ENCODE measurements at places on chromosomes 1 and 21.

- DNase-seq = no peak
Observed at GRCh38 chr1:203172184-203173010, 3.2 kb downstream of the MYBPH start.

DNA sequence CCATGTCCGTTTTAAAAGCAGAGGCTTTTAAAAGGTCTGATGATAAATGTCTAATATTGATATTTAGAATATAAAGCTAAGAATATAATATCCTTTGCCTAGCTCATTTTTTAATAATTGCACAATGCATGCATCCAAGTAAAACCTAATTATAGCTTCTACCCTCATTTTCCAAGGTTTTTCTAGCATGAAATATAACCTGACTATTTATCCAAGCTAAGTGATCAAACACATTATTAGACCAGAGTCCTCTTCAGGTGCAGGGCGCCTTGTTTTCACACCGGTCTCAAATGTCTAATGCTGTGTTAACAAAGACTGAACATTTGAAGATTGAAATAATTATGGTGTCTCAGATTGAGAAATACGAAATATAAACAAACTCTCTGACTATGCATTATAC is 648.9 kb upstream of the CXADR start:
- no peak for DNase-seq

- DNase-seq = no peak
Observed at GRCh38 chr21:17813353-17813752, 5.8 kb downstream of the C21orf91 start.

DNA sequence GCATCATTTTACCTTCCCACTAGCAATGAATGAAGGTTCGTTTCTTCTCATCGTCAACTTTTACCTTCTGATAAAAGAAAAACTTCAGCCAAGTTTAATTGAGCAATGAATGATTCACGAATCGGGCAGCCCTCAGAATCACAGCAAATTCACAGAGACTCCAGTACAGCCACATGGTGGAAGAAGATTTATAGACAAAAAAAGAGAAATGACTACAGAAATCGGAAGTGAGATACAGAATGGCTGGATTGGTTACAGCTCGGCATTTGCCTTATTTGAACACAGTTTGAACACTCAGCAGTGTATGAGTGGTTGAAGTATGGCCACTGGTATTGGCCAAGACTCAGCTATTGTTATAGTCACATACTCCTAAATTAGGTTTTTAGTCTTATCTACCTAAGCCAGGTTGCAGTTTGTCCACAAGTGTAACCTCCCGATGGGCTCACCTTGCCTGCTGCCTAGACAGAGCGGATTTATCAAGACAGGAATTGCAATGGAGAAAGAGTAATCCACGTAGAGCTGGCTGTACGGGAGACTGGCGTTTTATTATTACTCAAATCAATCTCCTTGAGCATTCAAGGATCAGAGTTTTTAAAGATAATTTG is 15.3 kb downstream of the AK4 start:
- DNase-seq = no peak

DNA sequence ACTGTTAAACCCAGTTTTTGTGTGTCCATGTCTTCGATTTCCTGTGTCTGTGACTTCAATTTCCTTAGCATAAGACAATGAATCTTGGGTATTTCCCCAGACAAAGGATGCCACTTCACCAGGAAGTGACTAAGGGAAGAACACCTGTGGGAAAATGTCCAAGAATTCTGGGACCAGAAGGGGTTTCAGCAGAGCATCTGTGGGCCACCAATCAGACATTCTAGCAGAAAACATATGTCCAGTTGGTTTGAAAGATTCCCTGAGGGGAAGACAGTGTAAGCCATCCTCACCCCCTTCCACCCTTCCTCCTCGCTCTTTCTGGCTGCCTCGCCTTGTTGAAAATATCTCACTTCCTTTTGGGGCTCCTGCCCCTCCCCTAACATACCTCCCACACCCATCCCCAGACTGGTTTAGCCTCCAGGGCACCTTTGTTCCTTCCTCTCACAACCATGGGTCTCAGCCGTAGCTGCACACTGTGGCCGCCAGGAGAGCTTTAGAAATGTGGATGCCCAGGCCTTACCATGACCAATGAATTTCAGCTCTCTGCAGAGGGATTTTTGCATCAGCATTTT is 25.5 kb upstream of the IFNAR1 start:
- no peak for DNase-seq

GRCh38 chr21:46509741-46510502 is 51.2 kb downstream of the DIP2A start:
- DNase-seq = no peak

GRCh38 chr1:14826172-14826636 is 227.7 kb downstream of the KAZN start:
- DNase-seq = no peak

DNA sequence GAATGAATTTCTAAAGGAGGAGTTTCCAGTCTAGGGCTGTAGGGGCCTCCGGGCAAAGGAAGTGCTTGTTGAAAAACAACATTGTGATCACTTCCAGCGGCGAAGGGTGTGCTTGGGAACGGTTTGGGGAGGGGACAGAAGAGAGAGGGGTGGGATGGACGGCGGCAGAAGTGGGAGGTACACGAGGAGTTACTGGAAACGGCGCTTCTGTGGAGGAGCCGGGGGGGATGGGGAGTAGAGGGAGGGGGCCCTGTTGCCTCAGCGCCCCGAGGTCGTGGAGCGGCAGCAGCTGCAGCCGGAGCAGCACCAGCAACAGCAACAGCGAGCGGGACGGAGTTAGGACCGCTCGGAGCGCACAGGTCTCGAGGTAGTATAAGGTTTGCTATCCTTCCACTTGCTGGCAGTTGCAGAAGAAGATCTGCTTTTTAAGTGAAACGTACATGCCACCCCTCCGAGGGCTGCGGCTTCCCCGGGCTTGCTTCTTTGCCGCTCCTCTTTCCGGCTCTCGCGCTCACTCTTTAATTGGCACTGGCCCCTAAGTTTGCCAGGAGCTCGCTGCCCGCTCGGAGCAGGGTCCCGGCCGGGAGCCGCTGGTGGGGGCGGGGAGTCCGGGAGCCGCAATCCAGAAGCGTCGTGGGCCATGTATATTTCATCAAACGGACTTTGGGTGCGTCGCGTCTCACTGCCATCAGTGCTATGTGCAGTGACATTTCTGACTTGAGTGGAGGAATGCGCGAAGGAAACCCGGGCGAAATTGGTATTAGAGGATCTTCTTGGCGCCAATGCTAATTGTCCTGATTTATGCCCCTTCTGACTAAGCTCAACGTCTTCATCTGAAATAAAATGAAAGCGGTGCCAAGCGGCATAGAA is 771 bp upstream of the NTNG1 start:
- DNase-seq = no peak

- no peak for DNase-seq
Observed at GRCh38 chr1:152047413-152047729, 10.6 kb upstream of the S100A11 start.

DNA sequence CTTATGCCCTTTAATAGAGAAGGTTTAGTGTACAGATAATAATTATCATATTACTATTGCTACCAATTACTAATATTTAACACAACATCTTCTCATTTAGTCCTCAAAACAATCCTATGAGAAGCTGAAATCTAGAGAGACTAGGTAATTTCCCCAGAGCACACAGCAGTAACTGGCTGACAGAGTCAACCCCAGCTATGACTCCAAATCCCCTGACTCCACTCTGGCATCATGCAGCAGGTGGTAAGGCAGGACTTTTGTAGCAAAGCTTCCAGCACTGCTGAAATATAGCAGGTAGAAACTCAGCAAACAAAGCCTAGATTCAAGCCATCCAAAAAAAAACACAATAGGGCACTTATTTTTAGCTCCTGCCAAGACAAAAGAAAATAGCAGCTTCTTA is 79.3 kb upstream of the RGS2 start:
- DNase-seq = no peak

DNA sequence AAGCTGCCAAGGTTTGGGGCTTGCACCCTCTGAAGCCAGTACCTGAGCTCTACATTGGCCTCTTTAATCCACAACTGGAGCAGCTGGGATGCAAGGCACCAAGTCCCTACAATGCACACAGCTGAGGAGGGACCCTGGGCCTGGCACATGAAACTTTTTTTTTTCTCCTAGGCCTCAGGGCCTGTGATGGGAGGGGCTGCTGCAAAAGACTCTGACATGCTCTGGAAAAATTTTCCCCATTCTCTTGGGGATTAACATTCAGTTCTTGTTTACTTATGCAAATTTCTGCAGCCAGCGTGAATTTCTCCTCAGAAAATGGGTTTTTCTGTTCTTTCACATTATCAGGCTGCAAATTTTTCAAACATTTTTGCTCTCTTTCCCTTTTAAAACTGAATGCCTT is 1072.2 kb downstream of the BRINP3 start:
- DNase-seq = no peak

DNA sequence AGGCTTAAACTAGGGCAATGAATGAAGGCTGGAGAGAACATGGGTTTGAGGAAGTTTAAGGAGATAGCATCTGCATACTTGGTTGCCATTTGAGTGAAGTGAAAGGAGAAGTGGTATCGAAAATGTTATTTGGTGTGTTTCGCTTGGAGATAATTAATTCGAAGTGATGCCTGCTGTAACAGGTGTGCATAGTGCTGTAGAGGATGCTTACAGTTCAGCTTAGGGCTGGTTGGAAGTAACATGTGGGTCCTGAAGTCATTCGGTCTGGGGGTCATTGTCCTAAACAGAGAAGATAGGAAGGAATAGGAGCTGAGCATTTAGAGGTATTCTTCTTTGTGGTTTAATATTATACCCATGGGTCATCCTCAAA is 301 bp upstream of the NUDT17 start:
- no peak for DNase-seq

DNA sequence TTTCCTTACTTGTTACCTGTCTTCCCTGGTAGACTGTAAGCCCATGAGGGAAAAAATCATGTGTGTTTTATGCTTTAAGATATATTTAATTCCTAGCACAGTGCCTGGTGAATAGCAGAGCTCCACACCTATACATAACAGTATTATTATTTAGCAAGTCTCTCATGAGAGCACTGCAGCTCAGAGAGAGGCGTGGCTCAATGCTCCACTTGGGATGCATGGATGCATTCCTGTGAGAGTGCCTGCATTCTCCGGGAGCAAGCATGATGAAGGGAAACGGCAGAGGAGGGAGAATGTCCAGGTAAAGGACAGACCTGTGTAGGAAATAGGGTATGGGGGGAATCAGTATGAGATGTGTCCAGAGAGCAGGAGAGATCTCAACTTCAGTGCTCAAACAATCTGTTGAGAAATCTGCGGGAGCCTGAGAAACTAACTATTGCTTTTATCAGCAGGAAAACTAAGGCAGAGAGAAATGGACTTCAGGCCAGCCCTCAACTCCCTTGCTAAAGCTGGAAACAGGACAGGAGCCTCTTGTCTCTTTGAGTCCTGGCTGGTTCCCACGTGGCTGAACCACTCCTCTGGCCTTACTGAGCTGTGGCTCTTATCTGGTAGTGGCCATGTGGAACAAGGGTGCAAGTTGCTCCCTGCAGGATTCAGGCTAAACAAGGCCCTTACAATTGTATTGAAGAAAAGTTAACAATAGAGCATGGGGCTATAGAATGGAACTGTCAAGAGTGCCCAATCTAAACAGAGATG is 113.1 kb downstream of the KCNN3 start:
- no peak for DNase-seq

- DNase-seq = no peak
Observed at GRCh38 chr1:90773812-90774211, 56.7 kb upstream of the BARHL2 start.

- DNase-seq = no peak
Observed at GRCh38 chr1:53369034-53369750, 41.3 kb upstream of the LRP8 start.

DNA sequence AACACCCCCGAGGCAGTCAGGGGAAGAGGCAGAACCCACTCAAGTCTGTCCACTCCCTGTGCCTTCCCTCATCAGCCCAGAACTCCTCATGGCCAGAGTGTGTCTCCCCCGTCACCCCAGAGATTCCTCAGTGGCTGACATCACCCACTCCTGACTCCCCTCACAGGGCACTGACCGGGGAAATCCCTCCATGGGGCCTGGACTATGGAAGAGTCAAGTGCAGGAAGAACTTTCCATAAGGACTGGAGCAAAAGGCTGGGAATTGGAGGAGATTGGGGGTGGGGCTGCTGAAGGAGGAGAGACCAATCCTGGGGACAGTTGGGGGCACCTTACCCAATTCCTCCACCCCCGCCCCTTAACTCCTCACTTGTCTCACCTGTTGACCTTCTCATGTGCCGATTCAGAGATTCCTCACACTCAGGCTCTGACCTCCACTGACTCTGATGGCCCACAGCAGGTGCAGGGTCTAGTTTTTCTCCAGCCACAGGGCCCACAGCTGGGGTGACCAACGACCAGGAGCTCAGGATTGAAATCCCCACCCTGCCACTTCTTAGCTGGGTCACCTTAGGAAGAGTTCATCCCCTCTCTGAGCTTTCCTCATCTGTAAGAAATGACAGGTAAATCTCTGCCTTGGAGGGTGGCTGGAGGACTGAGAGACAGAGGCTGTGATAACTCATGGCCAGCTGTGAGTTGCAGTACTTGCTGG is 481 bp upstream of the EXTL1 start:
- DNase-seq = no peak

DNA sequence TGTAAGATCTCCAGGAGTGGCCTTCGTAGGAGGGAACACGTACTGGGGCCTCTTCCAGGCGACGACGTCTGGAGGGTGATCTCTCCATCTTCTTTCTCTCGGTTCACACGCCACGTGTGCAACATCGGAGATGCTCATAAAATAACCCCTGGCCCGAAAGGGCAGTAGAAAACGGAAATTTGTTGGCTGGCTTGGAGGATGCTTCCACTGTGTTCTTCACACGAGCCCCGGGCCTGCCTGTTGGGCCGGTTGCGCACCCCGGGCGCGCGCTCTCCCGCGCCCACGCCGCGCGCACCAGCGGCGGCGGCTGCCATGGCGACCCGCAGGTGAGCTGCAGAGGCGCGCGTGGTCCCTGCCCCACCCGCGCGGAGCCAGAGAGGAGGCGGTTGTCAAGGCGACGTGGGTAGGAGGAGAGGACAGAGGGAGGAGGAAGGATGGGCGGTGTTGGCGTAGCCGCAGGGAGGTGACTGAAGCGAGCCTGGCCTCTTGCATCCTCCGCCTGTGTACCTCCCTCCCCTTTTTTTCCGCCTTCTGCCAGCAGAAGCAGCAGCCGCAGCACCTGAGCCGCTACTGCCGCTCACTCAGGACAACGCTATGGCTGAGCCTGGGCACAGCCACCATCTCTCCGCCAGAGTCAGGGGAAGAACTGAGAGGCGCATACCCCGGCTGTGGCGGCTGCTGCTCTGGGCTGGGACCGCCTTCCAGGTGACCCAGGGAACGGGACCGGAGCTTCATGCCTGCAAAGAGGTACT is at the start of gene ELAPOR1:
Gene ELAPOR1 (plus strand): TSS at position 526 of the 752 bp plus-strand sequence. CDS start 69 bp downstream, at position 595.
- no peak for DNase-seq

DNA sequence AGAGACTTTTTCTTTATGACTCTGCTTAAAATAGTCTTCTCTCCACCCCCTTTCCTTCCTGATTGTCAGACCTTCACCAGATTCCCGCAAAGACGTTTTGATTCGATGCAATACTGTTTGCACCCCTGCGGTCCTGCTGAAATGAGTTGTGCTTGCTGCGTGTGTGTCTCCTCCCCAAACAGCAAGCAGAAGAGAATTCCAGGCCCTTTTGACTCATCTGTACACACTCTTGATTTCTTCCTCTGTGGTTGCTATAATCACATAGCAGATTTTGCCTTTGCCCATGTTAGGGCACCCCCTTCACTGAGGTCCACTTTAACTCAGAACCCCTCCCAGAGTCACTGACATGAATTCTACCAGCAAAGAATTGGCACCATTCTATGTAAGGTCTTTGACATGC is 136.5 kb downstream of the ZZZ3 start:
- no peak for DNase-seq

GRCh38 chr1:1418464-1419362 is 2.4 kb downstream of the ANKRD65 start:
- no peak for DNase-seq

GRCh38 chr1:223847781-223848345 is 2.1 kb upstream of the TP53BP2 start:
- no peak for DNase-seq

GRCh38 chr1:107941123-107941522 is 23.9 kb downstream of the VAV3 start:
- no peak for DNase-seq
